ENCODE measurements at places on chromosomes 1 and 21. TPM values are rescaled to one million over a fixed set of nuclear protein-coding genes. Genes with fewer than 3 reads are reported as not detected.

Gene AIRE
- not detected for total RNA-seq

Gene FOXD2
- 0.49 TPM for total RNA-seq

Gene GLMP
- 48.1 TPM for total RNA-seq

Gene SPRR4
- not detected for total RNA-seq

Gene FAM151A
- total RNA-seq: 0.32 TPM

Gene PLA2G2C
- not detected for total RNA-seq

Gene ATP8B2
- 41.8 TPM for total RNA-seq

Gene ZBTB8B
- total RNA-seq: not detected

Data from A549 treated with Mapracorat at 1 μM for 4 hours (cell line).